ENCODE measurements at places on chromosomes 7 and 10.

DNA sequence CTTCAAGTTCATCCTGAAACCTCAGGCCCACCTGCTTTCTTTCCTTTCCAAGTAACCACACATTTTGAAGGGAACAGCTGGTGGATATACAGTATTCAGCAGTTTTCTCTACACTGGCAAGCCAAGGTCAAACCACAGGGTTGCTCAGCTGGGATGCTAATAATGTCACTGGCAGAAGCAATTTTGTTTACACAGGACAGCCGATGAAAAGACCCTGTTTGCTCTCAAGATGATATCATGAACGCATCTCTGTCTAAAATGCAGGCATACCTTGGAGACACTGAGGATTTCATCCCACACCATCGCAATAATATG, 186.2 kb downstream of the USP6NL start:
- DNase-seq = no peak

- DNase-seq = no peak
These were observed 208.2 kb downstream of the WDR11 start for GRCh38 chr10:121059351-121059750.

DNA sequence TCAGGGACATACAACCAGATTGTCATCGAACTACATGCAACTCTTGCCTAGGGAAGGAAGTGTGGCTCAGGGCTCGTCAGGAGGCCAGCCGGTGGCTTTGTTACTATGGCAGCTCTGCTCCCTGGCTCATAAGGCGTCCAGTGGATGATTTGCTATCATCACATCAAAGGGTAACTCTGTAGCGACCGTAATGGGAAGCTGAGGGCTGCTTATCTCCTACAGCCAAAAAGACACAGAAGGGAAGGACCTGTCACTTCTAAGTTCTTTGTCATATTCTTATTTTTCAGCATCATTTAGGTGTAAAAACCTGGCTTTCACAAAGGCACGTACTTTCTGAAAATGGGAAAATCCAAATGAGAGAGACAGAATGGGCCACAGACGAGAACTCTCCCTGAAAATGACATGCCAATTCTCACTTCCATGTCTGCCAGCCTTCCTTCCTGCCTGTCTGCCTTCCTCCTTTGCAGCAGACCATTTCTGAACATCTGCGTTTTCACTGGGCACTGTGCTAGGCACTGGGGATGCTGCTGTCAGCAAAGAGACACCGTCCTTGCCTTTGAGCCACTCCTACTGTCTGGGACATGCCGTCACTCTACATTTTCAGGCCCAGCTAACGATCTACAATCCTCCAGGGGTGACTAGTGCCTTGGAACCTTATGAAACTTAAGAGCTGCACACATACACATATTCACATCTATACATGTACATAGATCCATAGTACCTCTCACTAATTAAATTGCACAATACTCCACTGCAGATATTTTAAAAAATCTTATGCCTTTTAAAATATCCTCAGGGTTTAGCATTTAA, 26.9 kb downstream of the ENKUR start:
- DNase-seq = no peak

GRCh38 chr10:10792681-10793080, 225.0 kb upstream of the CELF2 start:
- DNase-seq = no peak

DNA sequence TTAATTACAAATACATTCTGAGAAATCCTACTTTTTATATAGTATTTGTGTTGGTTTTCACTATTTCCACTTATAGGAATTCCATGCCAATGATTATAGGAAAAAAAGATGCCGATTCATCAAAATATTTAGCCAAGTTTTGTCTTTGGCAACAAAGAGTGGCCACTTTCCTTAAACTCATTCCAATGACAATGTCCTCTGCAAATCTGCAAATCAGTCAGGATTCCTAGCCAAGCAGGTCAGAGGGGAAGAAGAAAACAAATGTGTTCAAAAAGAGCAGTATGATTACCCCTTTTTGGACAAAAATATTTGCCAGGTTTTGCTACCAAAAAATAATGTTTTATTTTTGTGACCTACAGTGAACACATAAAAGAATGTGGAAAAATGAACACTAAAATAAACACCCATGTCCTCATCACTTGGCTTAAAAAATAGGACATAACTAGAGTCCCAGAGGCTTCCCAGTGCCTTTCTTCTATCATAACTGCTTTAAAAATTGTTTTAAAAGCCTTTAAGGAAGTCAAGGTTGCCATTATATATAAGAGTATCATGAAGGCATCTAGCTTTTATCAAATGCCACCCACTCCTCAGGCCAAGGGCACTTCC, 125.9 kb downstream of the ADAM12 start:
- DNase-seq = no peak

DNA sequence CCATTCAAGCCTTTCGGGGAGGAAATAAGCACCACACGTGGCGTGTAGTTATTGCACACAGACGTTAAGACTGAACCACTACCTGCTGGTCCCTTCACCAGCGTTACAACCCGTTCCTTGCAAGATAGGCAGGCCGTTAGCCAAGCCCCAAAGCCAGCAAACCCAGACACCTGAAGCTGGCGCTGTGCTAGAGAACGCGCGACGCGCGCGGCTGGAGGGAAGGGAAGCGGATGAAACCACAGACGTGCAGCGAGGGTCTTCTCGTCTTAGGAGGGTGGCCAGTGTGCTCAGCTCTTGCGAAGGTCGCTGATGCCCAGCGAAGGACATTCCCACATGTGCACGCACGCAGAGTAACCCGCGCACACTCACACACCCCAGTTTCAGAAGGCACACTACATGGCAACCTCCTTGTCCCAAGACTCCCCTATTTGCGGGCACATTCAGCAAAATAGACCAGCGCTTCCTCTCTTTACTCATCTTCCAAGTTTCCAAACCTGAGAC, 980 bp downstream of the TMEM26 start:
- DNase-seq = no peak

- no peak for DNase-seq
These were observed 85.3 kb downstream of the PIP4K2A start for GRCh38 chr10:22629126-22629525.

GRCh38 chr7:159125955-159126270, 18.8 kb downstream of the VIPR2 start:
- no peak for DNase-seq

DNA sequence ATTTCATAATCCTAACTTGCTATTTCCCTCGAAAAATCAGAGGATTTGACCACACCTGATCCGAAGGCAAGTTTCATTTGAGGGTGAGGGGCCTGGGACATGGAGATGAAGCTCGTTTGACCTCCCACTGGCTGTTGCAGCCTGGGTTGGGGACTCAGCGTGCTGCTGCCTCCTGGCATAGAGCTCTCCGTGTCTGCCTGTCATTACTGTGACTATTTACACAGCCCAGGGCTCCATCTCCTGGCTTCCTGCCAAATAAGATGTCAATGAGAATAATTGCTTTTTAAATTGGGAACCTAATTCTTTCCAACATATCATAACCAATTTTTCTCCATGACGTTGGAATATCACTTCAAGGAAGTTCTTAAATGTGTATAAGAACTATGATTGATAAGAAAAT, 139.3 kb upstream of the COBL start:
- DNase-seq = no peak

GRCh38 chr10:95445223-95445836, 115.8 kb downstream of the SORBS1 start:
- no peak for DNase-seq

DNA sequence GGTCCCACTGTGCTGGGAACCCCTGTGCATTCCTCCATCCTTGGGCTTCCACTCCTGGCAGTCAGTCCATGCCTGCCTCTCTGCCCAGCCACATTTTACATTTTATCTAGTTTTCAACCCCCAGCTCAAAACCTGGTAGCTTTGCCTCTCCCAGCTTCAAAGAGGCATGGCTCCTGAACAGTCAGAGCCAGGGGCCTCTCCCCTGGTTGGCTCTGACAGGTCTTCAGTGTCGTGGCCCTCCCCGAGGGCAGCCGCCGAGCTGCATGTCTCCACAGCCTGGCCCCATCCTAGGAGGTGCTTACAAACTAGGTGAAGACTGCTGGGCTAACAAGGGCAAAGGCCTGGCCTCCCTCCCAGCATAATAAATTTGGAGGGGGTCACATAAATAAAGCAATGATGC, 14.8 kb downstream of the COBL start:
- DNase-seq = no peak

- no peak for DNase-seq
These were observed 98.4 kb downstream of the ADARB2 start for GRCh38 chr10:1638889-1639419.

GRCh38 chr10:11823122-11823988, at the start of gene PROSER2:
PROSER2 (plus strand) TSS chr10:11823356; CDS start chr10:11852078, 28,722 bp downstream.
- DNase-seq = no peak

- DNase-seq = no peak
These were observed 138.9 kb upstream of the AHR start for GRCh38 chr7:17159500-17160037.

GRCh38 chr7:29297194-29297890, 102.8 kb downstream of the CHN2 start:
- no peak for DNase-seq

GRCh38 chr7:2726316-2727018, 38.5 kb downstream of the AMZ1 start:
- DNase-seq = no peak

GRCh38 chr10:4767033-4767814, 58.8 kb upstream of the AKR1E2 start:
- no peak for DNase-seq

DNA sequence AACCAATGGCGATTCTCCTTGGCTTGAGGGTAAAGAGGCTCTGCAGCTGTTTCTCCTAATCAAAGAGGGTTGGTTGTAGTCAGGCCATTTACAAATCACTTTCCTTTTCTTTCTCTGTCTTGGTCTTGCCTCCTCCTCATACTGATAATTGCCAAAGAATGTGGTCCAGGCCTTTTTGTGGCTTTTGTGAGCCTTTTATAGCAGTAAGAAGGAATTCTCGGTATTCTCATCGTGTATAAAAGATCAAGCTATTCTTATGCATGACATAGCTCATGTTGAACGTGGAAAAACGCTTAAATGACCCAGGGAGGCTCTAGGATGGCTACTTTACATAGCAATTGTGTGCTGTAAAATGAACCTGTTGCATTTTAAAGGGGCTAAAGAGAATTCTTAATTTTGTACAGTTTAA, 62.6 kb downstream of the RBM20 start:
- DNase-seq = no peak

GRCh38 chr10:33125522-33126517, 167.8 kb upstream of the ITGB1 start:
- DNase-seq = no peak

DNA sequence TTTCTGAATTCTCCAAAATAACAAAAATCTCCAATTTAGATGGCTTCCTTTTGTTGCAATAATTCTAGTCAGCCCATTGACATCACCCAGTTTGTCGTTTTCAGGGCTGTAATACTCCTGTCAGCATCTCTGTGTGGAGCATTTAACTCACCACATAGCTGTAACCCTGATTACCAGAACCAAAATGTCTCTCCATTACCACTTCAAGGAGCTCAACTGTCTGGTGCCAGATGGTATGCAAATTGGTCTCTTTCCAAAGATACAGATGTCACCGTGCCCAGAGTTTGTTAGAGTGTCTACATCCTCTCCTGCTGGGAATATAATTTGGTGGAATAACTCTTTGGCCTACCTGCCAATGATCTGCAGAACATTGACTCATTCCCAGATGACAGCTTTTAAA, 350.3 kb upstream of the POT1 start:
- DNase-seq = no peak

GRCh38 chr7:95246831-95247370, 77.4 kb downstream of the PON1 start:
- DNase-seq = no peak

DNA sequence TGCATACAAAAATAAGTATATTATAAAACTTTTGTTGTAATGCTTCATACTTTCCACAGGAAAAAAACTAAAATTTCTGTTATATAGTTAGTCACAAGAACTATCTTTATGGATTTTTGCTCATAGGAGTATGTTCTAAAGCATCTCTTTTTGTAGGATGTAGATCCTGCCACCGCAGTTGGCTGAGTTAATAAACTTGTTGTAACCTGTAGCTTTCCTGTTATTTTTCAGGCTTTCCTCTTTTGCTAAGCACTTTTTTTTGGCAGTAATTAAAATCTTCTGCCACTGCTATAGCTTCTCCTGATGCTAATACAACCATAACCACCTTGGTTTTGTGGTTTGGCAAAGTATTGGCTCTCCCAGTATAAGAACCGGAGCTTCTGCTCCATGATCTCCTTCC, 60.3 kb downstream of the WNT2 start:
- no peak for DNase-seq

- DNase-seq = no peak
These were observed 65.6 kb downstream of the COL26A1 start for GRCh38 chr7:101428093-101428866.

DNA sequence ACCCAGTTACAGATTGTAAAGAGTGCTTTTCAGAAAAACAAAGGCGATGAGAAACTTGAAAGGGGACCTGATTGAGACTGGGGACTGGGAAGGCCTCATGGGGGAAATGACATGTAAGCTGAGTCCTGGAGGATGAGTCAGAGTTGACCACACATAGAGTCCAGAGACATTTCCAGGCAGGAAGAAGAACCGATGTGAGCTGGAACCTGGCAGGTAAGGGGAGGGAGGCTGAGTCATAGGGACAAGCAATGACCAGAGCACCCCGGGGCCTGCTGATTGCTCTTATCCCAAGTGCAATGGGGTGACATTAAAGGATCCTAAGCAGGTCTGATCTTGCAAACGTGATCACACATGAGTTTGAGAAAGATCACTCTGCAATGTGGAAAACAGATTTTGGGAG, 11.7 kb downstream of the TLL2 start:
- DNase-seq = no peak

DNA sequence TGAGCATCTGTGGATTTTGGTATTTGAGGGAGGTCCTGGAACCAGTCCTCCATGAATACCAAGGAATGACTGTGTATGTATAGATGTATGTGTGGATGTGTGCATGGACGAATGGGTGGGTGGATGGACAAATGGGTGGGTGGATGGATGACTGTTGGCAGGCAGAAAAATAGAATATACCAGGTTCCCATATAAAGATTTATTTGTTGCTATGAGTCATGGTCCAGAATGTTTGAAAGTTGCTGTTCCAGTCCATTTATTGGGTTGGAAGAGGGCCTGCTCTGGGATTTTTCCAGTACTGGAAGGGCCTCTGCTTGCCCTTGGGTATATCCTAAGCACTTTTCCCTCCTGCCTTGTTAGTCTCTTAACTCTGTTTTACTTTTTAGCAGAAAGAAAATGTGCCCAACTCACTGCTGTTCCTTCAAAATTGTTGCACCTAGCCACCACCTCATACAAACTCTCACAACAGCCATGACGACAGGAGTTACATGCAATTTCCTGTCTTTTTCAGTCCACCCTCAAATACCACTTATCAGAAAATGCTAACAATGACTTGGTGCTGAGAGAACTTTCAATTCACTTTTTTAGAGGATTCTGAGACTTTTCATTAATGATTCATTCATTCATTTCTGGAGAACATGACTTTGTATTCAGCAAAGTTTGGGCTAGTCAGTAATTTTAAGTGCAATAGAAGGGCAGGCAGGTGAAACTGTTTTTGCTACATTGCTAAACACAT, 108.1 kb downstream of the EEPD1 start:
- DNase-seq = no peak

- DNase-seq = no peak
These were observed 82.0 kb downstream of the TES start for GRCh38 chr7:116292381-116292780.

GRCh38 chr10:101321073-101321472, 32.9 kb upstream of the BTRC start:
- no peak for DNase-seq

- DNase-seq = no peak
These were observed 7.7 kb downstream of the AGBL3 start for GRCh38 chr7:134993877-134994456.

- DNase-seq = no peak
These were observed 131.0 kb upstream of the C1GALT1 start for GRCh38 chr7:7051206-7051877.

GRCh38 chr7:113291058-113291457, 172.7 kb upstream of the SMIM30 start:
- DNase-seq = no peak

Measured in stimulated activated CD8-positive, alpha-beta memory T cell treated with anti-CD3 and anti-CD28 coated beads, Interleukin-4, amount 100 ng/mL, for 4 hours (primary cell).